HTR-8/SVneo (cell line): ENCODE measurements at places on chromosomes 4 and X.

DNA sequence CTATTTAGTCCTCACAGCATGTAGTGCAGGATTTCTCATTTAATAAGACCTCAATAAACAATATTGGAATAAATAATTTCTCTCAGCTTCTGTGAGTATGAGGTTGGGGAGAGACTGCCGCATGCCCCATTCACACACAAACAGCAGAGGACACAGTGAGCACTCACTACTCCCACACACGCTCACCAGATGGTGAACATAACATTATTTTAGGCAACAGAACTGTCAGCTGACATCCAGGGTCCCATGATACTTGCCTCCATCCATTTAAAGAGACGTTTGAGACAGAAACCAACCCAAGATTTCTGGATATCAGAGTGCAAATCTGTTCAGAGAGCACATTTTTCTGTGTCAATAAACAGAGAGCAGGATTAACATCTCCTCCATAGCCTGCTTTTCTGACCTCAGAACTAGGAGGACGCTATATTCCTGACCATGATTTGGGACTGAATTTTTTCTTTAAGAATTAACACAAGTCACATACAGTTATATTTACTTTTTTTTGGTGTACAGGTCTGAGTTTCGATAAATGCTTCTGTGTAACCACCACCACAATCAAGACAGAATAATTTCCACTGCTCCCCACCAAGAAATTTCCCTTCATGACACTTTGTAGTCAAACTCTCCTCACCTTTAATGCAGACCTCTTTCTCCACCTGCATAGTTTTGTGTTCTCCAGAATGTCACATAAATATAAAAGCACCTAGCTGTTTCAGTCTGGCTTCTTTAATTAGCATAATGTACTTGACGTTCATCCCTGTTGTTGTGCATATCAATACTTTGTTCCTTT is 16.7 kb downstream of the GPRIN3 start:
- DNase-seq: no peak

DNA sequence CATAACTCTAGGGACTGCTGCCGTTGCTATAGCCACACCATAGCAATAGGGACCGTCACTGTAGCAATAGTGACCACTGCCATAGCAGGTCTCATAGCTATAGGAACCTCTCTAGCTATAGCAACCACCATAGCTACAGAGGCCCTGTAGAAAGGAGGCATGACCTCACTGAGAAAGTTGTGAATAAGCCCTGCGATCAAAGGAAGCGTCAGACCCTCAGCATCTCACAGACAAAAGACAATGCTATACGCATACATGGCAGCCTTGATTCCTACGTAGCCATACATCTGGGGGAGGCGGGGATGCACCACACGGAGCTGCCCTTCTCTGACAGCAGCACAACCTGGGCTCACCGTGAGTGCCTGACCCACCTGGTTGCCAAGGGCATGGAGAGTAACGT is 88.5 kb downstream of the MTMR1 start:
- DNase-seq: no peak

DNA sequence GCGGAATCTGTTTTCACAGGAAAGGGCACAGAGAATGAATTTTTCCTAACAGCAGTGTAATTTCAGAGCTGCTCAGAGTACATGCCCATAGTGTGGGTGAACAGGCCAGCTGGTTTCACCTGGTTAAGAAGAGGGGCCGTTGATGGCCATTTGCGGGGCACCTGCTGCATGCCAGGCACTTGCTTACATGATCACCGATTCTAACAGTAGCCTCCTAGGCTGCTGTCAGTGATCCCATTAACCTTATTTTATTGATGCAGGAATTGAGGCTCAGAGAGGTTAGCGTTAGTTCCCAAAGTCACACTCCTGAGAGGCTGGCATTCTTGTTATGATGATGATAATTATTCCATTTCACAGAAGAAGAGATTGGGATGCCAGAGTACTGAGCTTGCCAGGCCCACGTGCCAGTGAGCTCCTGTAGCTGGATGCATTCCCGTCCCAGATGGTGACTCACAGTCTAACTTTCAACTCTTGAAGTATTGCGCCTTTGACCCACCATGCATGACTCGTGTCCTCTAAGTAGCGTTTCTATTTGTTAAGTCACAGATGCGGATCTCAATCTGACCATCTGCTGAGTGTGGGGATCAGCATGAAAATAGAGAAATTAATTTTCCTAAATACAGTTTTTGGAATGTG is 76.5 kb downstream of the PSAPL1 start:
- peak; percentile 89 for DNase-seq

GRCh38 chr4:93359586-93359985 is 469.0 kb upstream of the ATOH1 start:
- no peak for DNase-seq

DNA sequence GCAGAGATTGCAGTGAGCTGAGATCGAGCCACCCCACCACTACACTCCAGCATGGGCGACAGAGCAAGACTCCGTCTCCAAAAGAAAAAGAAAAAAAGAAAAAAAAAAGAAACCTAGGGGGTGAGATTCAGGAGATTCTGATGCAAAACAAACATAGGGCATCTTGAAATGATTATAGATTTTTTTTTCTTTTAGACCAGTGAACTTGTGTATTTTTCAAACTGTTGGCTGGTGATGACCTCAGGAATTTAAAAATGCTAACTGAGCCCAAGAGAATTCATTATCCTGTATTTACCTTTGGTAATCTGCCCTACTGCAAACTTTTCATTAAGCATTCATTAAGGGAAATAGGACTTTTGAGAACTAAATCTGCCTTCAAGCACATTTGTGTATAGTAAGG is 20.6 kb downstream of the ATP10D start:
- no peak for DNase-seq

DNA sequence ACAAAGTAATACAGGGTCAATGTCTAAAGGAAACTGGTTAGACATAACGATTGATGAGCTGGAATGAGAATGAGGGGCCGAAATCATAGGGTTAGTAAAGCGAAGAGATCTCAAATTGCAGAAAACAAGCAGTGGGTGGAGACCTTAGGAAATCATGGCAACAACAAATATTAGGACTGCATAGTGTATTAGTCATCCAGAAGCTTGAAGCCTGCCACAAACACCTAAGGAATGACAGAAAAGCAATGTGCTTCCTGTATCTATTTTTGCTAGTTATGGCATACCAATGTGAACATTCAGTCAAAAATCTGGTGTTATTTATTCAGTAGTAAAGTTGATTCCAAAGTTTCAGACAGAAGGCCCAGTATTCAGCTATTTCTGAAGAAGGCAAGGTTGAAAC is 410.9 kb upstream of the CT83 start:
- DNase-seq: peak; percentile 22

DNA sequence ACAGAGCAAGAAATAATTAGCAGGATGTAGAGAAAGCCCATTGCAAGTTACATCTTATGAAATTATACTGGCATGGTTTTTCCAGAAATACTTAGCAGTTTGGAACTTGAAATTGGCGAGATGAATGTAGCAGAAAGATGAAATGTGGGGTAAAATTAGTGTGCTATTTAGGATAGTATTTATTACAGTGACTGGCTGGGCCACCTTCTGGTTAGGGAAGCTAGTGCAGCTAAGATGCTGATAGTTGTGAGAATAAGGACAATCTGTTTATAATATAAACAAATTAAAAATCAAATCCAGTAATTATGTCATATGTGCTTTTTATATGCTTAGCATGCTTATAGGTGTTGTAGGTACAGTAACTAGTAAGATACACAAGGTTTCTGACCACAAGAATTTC is 74.8 kb downstream of the IL15 start:
- no peak for DNase-seq

DNA sequence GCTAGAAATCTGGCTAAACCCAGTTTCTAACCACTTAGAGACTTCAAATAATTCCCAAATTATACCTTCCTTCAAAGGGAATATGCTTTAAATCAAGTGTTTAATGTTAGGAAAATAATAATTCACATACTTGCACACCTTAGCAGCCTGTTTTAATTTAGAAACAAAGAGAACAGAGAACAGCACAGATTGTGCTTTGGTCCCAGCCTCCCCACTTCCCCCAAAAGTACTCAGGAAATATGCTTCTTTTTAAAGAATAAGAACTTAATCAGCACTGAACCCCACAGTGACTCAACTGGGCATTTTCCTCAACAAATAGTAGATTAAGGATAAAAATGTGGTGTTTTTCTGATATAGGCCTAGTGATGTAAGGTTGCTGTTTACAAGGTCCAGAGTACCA is 295.8 kb downstream of the GBA3 start:
- DNase-seq: no peak

DNA sequence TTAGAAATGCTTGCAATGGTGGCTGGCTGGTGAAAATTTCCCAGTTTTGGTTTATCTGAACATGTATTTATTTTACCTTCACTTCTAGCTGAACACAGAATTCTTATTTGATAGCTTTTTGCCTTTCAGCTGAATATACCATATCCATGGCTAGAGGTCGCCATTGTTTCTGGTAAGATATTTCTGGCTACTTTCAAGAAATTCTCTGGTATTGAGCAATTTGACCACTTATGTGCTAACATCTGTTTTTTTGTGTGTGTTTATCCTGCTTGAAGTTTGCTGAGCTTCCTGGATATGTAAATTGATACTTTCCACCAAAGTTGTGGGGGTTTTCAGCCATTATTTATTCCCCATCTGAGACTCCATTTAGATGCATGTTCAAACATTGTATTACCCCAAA is 75.4 kb downstream of the FBXW7 start:
- DNase-seq: peak; percentile 49

DNA sequence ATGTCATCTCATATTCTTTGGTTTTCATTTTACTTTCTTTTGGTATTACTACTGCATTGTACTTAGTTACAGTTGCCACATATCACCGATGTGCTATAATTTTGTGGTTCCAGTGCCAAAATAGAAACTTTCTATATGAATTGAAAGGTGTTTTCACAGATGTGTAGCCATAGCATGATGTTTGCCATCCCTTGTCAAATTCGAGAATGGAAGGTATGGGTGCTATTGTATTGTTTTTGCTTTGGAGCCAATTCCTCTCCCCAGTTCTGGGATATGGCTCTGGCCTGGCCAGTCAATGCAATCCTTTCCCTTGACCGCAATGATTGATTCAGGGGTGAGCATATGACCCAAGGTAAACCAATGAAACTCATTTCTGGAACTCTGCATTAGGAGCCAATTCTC is 86.2 kb upstream of the RPS6KA3 start:
- DNase-seq: no peak

- no peak for DNase-seq
Observed at GRCh38 chr4:161894014-161894413, 269.8 kb downstream of the FSTL5 start.

- no peak for DNase-seq
Observed at GRCh38 chr4:13323921-13324320, 160.2 kb downstream of the RAB28 start.

DNA sequence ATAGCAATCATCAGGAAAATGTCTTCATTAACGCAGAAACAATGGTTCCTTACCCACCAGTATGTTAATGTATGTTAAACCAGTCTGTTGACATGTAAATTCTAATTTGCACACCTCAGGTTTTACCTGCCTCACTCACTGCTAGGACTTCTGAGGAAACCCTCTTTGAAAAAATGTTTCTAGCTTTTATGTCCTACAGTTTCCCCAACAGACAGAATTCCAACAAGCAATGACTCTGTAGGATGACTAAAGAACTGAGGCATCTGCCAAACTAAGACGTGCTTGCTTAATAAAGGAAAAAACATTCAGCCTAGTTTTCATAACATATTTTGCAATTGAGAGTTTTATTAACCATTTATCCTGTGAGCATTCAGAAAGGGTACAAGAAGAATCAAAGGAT is 20.6 kb upstream of the SOX3 start:
- DNase-seq: no peak

- DNase-seq: no peak
Observed at GRCh38 chr4:68997040-68997439, 45.4 kb upstream of the UGT2A3 start.

DNA sequence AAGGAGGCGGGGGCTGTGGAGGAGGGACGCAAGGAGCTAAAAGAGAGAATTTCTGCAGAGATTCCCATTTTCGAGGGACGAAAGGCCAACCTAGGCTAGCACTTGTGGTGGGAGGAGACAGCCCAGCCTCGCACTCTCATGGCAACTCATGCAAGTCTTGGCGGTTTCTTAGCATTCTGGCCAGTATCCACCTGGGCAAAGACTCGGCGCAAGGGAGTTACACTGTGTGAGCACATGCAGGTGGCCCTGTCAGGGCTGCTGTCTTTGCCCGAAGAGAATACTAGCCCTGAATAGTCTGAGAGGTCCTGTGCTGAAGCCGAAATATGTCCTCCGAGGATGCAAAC is 15.5 kb downstream of the MCF2 start:
- DNase-seq: no peak

- peak; percentile 37 for DNase-seq
Observed at GRCh38 chr4:21512353-21512752, 436.2 kb downstream of the KCNIP4 start.

- peak; percentile 6 for DNase-seq
Observed at GRCh38 chr4:43456383-43456782, 563.9 kb downstream of the GRXCR1 start.
